ENCODE measurements at places on chromosomes 5 and 9.

GRCh38 chr9:90836411-90837080 is 34.9 kb downstream of the SYK start:
- DNase-seq, result no peak

- no peak for DNase-seq
Measured at GRCh38 chr9:136686534-136686793, 793 bp downstream of the AGPAT2 start.

DNA sequence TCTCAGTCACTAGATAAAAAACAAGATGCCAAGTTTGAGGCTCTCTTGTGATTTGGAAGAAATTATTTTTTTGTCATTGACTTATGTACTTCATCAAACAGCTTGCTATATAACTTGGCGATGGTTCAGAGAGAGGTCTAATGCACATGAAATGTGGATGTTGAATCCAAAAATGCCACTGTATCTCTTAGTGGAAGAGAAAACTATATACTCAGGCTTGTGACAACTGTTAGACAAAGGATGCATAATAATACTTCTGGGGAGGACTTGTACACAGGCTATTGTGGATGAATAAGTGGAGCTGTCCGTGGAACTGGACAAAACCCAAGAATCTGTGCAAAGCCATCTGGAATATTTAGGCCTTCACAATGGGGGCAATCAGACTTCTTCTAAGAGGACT is 162.9 kb upstream of the NMUR2 start:
- DNase-seq, result no peak

- DNase-seq, result no peak
Measured at GRCh38 chr9:117656002-117656401, 48.2 kb upstream of the TLR4 start.

GRCh38 chr5:163498886-163499285 is 6.5 kb upstream of the MAT2B start:
- DNase-seq, result no peak

DNA sequence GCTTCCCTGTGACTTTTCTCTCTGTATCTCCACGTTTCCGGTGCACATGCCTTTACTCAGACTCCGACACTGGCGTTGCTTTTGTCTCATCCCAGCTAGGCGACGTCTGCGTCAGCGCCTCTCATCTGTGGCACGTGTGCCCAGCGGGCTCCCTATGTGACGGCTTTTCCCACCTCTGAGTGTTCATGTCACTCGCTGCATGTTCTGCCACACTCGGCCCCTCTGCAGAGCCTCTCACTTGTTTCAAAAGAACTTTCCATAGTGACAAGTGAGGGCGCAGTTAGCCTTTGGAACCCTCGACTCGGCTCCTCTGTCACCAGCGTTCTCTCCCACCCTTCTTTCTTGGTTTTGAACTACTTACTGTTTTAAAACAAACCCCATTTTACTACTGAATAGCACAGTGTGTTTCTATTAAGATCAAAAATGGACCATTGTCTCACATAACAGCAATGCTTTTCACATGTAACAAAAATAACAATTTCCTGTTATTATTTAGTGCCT is 113.4 kb upstream of the CACNA1B start:
- no peak for DNase-seq

DNA sequence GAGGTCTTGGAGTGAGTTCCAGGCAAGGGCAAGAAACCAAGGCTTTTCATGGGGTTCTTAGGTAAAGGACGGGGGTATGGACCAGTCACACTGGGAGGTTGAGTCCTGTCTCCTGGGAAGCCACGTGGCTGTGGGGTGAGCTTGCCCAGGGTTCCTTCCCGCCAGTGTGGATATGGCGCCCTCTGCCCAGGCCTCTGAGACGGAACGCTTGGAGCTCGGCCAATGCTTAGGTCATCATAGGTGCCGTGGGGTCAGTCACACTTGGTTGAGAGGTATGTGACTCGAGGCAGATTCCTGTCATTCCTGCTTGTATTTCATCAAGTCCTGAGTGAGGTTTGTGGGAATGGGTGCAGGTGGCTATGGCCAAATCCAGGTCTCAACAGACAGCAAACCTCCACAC is 46.2 kb downstream of the TENT4A start:
- no peak for DNase-seq

DNA sequence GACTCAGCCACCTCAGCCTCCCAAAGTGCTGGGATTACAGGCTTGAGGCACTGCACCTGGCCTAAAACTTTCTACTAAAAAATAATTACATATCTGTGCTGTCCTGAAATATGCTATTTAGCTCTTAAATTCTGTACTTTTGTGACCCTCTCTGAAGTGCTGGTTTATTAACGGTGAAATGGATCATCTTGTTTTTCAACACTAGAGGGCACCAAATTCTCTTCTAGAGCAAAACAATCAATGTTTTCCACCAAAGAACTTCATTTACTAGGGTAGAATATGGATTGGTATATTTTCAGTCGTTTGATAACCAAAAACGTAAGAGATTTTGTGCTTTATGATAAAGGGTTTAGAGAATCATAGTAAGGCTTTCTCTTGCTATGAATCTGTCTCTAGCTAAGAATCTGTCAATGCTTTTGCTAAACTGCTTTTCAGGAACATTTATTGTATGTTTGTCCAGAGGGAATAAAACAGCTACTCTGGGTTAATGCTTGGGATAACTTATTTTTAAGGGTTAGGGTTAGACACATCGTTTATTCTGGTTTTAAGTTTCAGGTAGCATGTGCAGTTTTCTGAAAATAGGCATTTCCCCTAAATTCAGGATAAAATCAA is 63.6 kb downstream of the RNF180 start:
- peak; percentile 68 for DNase-seq

- no peak for DNase-seq
Measured at GRCh38 chr9:108086624-108087023, 597.1 kb upstream of the KLF4 start.

GRCh38 chr9:126665644-126666035 is 51.9 kb downstream of the LMX1B start:
- no peak for DNase-seq

DNA sequence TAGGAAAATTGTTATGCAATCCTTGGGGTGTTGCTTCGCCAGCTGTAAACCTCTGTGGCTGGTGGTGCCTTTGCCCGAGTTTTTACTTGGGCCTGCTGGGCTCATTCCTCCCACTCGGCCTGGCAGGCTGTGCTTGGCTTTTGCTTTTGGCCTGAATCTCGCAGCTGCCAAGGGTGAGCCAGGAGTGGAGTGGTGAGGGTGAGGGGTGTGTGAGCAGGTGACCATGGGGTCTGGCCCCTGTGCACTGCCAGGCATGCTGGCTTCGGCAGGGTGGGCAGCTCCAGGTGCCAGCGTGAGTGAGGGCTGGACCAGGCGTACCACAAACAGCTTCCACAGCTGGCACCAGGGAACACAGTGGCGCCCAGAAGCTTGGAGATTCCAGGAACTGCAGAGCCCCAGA is 12.6 kb upstream of the DHFR start:
- DNase-seq, result no peak

DNA sequence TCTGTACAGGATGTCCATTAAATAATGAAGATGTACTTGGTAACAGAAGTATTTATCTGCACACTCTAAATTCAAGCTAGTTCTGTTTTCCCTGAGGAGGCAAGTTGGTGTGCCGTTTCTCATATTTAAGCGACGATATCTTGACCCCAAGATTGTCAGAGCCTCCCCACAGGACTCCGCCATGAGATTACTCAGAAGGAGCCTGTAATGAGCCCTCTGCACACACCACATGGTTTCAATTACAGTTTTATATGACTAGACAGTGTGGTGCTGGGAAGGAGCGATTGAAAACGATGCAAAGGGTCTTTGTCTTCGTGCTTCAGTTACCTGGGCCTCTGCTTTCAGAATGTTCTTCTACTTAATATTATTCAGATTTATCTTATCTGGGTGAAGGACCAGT is 840.4 kb upstream of the WWC1 start:
- no peak for DNase-seq

- DNase-seq, result no peak
Measured at GRCh38 chr5:127612441-127613141, 36.3 kb upstream of the CTXN3 start.

DNA sequence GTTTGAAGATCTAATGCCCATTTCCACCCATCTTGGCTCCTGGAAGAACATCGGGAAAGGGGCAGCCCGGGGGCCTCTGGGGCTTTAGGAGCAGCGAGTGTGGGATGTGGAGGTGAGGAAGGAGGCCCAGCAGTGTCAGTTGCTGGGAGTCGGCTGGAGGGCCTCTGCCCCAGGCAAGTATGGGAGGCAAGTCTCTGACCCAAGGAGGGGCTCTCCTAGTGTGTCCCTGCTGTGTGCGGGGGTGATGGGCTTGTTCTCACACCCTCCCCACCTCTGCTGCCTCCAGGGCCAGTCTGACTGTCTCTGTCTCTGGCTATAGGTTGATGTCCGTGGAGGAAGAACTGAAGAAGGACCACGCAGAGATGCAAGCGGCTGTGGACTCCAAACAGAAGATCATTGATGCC is 129.7 kb downstream of the DAB2IP start:
- no peak for DNase-seq

DNA sequence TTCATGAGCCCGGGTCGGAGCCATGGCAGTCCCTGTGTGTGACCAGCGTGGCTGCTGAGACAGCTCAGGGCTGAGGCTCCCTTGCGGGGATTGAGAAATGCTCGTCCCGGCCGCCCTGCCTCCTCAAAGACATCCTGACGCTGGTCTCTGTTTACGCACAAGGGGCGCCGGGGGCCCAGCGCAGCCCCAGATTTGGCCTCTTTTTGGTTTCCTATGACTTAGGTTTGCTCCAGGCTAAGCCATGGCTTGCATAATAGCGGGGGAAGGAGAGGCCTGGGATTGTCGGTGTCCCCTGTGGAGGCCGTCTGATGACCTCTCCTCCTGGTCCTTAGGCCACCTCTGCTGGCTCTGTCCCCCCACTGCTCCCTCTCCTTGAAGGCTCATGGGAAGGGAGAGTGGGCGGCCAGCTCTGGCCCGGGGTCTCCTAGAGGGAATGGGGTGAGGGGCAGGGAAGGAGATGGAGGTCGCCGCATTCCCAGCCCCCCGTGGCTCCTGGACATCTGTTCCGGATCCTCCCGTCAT is 3.5 kb downstream of the LAMC3 start:
- no peak for DNase-seq

DNA sequence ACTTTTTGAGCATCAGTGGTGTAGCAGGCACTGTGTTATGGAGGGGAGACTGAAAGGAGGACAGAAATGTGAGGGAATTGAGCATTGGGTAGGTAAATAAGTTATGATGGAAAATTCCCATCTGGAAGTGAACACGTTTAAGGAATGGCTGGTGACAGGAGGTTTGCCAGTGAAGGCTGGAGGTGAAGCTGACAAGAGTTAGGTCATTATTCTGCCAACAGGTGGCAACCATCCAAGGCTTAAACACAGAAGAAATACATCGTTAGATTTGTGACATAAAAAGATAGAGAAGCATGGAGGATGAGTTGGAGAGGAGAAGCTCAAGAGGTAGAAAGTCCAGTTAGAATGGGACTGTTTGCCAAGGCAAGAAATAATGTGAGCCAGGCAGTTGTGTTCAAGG is 455.3 kb upstream of the SGCD start:
- no peak for DNase-seq

- no peak for DNase-seq
Measured at GRCh38 chr5:125045646-125046045, 299.2 kb upstream of the ZNF608 start.

- no peak for DNase-seq
Measured at GRCh38 chr9:34219421-34219820, 40.6 kb downstream of the UBAP1 start.

GRCh38 chr9:6667080-6667479 is 21.6 kb upstream of the GLDC start:
- DNase-seq, result no peak
